ENCODE measurements at places on chromosomes 6 and 20.

GRCh38 chr6:118353564-118353963, 194.5 kb upstream of the PLN start:
- H3K4me3 ChIP-seq = no peak overlapping the region
- H3K36me3 ChIP-seq = no peaks in the 10 kb centered on the region
- H3K27me3 ChIP-seq = no peaks in the 10 kb centered on the region
- no peak for DNase-seq
- H3K27ac ChIP-seq = no peak overlapping the region

GRCh38 chr6:41039060-41039998, at the start of gene UNC5CL:
Gene UNC5CL, minus strand, starts transcription at chr6:41039221. Its CDS starts 4,147 bp downstream, at chr6:41035074.
- DNase-seq = no peak
- no peak within 1 kb of the TSS for H3K4me3 ChIP-seq
- H3K27ac ChIP-seq = peak within 1 kb of the TSS; percentile 23
- H3K27me3 ChIP-seq = no peaks in the 10 kb centered on the region

GRCh38 chr20:12961725-12962124, 47.0 kb upstream of the SPTLC3 start:
- no peak for DNase-seq
- H3K27me3 ChIP-seq = no peaks in the 10 kb centered on the region
- H3K36me3 ChIP-seq = no peaks in the 10 kb centered on the region
- H3K4me3 ChIP-seq = no peak overlapping the region

GRCh38 chr6:51350308-51350904, 531.7 kb downstream of the TFAP2B start:
- DNase-seq = no peak
- H3K36me3 ChIP-seq = no peaks in the 10 kb centered on the region
- no peaks in the 10 kb centered on the region for H3K27me3 ChIP-seq

DNA sequence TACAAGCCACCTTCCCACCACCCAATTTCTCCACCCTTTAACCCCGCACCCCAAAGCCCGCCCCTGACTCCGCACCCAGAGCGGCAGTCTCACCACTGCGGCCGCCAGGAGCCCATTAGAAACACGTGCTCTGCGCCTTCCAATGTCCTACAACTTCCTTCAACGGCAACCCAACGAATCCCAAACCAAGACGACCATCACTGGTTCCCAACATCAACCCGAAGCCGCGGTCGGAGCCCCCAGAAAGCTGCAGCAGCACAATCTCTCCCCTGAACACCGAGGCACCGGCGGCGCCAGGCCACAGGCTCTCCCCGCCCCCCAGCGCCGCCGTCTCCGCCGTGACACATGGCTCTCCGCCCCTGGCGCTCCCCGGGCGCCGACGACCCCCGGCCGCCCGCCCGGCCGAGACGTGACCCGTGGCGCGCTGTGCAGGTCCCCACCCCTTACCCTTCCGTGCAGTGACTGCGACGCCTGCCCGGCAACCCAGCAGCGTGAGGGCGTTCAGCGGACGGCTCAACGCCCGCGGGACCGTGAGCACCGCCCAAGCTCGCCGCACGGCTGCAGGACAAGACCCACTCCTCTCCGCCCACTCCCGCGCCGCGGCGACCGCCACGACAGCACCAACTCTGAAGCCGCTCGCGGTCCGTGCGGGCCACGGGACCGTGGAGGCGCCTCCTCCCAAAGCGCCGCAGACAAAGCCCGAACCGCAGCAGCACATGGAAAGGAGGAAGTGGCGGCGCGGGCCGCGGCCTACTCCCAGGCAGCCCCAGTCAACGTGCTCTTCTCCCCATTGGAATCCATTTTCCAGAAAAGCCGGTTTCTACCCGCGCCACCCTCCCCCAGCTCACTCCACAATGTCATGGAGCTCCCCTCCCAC, 551 bp downstream of the SYNCRIP start:
- peaks cover 26% of the 10 kb centered on the region for H3K4me1 ChIP-seq
- H3K27ac ChIP-seq = peak overlapping the region; percentile 92
- H3K36me3 ChIP-seq = peaks cover 46% of the 10 kb centered on the region

DNA sequence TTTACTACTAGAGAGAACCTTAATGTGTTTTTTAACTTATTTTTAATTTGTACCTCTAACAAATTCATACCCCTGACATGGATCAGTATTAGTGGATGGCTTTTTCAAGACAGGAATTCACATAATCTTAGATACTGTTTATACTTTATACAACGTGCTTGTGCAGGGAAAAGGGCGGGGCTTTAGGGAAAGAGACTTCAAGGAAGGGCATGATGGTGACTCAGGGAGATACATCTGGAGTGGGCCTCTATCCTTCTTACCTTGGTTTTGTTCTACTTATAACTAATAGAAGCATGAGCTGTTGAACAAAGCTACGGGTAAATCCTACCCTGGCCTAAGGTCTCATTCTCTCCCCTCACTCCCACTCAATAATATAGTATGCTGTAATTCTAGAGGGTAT, 160.8 kb downstream of the C6orf58 start:
- no peaks in the 10 kb centered on the region for H3K36me3 ChIP-seq
- no peak overlapping the region for H3K4me3 ChIP-seq
- H3K4me1 ChIP-seq = no peaks in the 10 kb centered on the region
- DNase-seq = no peak
- H3K27me3 ChIP-seq = no peaks in the 10 kb centered on the region

DNA sequence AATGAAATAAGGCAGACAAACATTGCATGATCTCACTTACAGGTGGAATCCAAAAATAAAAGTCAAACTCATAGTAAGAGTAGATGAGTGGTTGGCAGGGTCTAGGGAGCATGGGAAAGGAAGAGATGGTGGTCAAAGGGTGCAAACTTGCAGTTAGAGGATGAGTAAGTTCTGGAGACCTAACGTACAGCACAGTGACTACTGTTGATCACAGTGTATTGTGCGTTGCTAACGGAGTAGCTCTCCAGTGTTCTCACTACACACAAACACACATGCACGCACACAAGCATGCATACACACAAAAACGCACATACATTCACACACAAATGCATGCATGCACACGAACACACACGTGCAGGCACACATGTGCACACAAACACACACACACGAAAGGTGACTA, 54.9 kb downstream of the LY86 start:
- no peak for DNase-seq
- no peaks in the 10 kb centered on the region for H3K36me3 ChIP-seq
- no peak overlapping the region for H3K4me3 ChIP-seq

- H3K4me3 ChIP-seq = no peak overlapping the region
- H3K27me3 ChIP-seq = no peaks in the 10 kb centered on the region
- no peak overlapping the region for H3K27ac ChIP-seq
- peaks cover 91% of the 10 kb centered on the region for H3K36me3 ChIP-seq
- DNase-seq = no peak
Observed at GRCh38 chr20:47241345-47241781, 115.1 kb downstream of the ZMYND8 start.

DNA sequence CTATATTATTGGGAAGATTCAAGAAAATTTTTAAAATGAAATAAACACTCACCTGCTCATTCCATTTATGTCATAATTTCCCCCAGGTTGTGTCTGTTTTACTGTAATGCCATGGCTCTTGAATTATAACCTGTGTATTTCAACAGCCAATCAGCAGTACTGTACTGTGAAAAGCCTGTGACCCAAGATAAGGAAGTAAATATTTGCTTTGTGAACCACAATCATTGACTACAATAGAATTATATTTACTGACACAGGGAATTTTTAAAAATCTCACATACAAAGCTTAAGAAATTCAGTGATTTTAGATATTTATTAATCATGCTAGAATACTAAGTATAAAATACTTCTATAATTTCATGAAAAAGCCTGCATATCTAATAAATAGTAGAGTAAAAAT, 6.0 kb downstream of the RGS17 start:
- no peak overlapping the region for H3K27ac ChIP-seq
- peaks cover 18% of the 10 kb centered on the region for H3K4me1 ChIP-seq
- no peaks in the 10 kb centered on the region for H3K27me3 ChIP-seq
- no peaks in the 10 kb centered on the region for H3K36me3 ChIP-seq
- no peak overlapping the region for H3K4me3 ChIP-seq
- no peak for DNase-seq

GRCh38 chr20:2507875-2508630, 662 bp downstream of the ZNF343 start:
- no peak for DNase-seq
- peak overlapping the region; percentile 19 for H3K27ac ChIP-seq
- H3K36me3 ChIP-seq = no peaks in the 10 kb centered on the region
- no peaks in the 10 kb centered on the region for H3K27me3 ChIP-seq
- H3K4me3 ChIP-seq = peak overlapping the region; percentile 80

GRCh38 chr6:7642791-7643190, 52.8 kb downstream of the SNRNP48 start:
- DNase-seq = no peak
- no peak overlapping the region for H3K4me3 ChIP-seq
- H3K27ac ChIP-seq = no peak overlapping the region
- no peaks in the 10 kb centered on the region for H3K36me3 ChIP-seq
- peaks cover 27% of the 10 kb centered on the region for H3K4me1 ChIP-seq

DNA sequence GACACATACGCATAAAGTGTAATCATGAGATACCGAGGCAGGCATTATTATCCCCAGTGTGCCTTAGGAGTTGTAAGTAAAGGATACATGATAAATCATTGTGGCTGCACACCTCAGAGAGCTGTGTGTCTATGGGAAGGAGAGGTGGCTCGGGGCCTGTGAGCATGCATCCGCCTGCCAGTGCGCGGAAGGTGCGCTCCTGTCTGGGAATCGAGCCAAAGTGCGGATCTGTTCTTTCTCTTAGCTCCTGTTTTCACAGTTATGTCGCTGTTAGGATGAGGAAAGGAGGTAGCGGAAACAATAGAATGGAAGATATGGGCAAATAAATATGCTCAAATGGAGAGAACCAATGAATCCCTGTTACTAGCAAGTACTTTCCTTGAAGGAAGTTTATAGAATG, 98.0 kb downstream of the ANKRD6 start:
- no peak overlapping the region for H3K27ac ChIP-seq
- DNase-seq = no peak
- H3K4me1 ChIP-seq = no peaks in the 10 kb centered on the region
- no peaks in the 10 kb centered on the region for H3K27me3 ChIP-seq
- no peaks in the 10 kb centered on the region for H3K36me3 ChIP-seq

GRCh38 chr6:106688177-106688951, 59.0 kb downstream of the QRSL1 start:
- peaks cover 7% of the 10 kb centered on the region for H3K4me1 ChIP-seq
- no peaks in the 10 kb centered on the region for H3K27me3 ChIP-seq
- H3K36me3 ChIP-seq = no peaks in the 10 kb centered on the region
- no peak overlapping the region for H3K27ac ChIP-seq
- no peak overlapping the region for H3K4me3 ChIP-seq
- no peak for DNase-seq

- peak; percentile 32 for DNase-seq
- H3K27ac ChIP-seq = no peak overlapping the region
- no peaks in the 10 kb centered on the region for H3K36me3 ChIP-seq
- no peak overlapping the region for H3K4me3 ChIP-seq
- no peaks in the 10 kb centered on the region for H3K27me3 ChIP-seq
Observed at GRCh38 chr20:37940858-37941257, 37.9 kb downstream of the VSTM2L start.

DNA sequence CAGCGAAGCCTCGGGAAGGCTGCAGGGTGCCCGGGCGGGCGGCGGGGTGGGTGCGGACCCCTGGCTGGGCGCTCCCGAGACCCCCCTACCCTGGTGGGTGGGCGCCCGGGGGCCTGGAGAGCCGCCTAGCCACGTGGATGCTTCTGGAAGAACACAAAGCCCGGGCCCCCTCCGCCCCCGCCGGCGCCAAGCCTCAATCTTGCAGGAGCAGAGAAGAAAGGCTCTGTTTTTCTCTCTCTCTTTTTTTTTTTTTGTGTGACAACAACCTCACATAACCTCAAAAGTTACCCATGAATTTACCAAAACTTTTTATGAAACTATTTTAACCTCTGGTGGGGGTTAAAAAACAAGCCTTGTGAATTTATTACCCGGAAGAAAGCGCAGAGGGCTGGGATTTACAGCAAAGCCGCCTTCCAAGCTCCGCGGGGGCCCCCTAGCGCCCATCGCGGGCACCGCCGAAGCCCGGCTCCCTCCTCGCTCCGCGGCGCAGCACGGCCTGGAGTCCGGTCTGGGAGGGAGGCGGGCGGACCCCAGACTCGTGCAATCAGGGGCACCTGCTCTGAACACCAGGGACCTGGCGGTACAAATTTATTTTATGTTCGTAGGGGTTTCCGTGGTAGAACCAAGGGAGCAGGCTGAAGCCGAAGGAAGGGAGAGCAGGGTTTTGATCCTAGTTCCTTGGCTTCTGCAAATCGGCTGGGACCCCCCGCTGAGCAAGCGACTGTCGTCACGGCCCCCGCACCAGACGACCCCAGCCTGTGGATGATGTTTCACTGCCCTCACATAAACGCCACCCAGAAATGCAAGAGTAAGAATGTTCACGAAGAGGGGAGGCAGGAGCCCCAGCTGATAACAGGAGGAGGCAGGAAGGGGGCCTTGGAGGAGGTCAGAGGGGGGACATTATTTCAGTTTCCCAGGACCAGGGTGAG, 58.9 kb downstream of the ZNF831 start:
- DNase-seq = peak; percentile 29
- peaks cover 92% of the 10 kb centered on the region for H3K27me3 ChIP-seq
- no peak overlapping the region for H3K27ac ChIP-seq

GRCh38 chr6:109295109-109295773, 87.0 kb downstream of the CD164 start:
- no peak overlapping the region for H3K27ac ChIP-seq
- DNase-seq = no peak
- H3K4me1 ChIP-seq = peaks cover 14% of the 10 kb centered on the region
- H3K36me3 ChIP-seq = no peaks in the 10 kb centered on the region
- H3K27me3 ChIP-seq = no peaks in the 10 kb centered on the region

DNA sequence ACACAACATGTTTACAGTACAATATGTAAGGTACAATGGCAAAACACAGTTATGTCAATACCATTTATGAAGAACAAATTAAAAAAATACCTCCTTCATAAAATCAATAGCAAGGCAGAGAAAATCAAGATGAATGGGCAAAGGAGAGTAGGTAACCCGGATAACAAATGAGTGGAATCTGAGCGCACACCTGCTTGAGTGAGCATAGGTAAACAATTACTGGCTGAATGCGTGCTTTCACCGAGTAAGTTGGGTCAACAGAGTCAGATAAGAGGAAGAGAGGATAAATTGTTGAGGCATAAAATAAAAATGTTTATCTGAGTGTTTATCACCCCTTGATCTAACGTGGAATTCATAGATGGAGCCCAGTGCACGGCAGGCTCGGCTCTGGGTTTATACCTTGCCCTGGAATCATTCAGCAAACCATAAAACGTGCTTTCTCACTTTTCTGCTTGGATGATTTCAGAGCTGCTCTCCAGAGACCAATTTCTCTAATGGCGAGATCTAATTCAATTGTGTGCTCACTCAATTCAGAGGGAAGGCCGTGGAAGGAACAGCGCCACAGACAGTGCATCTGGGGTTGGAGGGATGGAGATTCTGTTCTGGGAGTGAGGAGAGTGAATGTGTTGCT, 224.8 kb upstream of the MAP3K7 start:
- no peaks in the 10 kb centered on the region for H3K27me3 ChIP-seq
- H3K4me3 ChIP-seq = no peak overlapping the region
- no peak overlapping the region for H3K27ac ChIP-seq

All from RWPE2 (cell line).